ENCODE measurements at places on chromosomes 1 and 21.
A peak's percentile ranks its signal among the peaks of the same experiment; 100 is the strongest.

DNA sequence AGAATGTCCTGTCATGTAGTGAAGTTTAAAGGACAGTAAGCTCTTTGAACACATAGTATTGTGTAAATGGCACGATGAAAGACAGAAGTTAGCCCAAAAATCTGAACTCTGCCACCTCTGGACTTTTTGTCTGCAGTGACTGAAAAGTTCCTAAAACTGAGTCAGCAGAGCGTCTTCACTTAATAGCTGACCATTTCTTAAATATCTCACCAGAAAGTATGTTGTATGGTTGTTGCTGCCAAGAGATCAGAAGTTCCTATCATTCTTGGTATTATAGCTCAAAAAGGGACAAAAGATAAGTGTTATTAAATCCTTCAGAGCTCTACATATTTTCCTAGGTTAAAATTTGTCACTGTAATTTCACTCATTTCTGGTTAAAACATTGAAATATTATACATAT lies 1003.0 kb downstream of the TTLL7 start:
- no peak for DNase-seq

- no peak for DNase-seq
Measured at GRCh38 chr1:240732390-240732789, 120.4 kb upstream of the GREM2 start.

DNA sequence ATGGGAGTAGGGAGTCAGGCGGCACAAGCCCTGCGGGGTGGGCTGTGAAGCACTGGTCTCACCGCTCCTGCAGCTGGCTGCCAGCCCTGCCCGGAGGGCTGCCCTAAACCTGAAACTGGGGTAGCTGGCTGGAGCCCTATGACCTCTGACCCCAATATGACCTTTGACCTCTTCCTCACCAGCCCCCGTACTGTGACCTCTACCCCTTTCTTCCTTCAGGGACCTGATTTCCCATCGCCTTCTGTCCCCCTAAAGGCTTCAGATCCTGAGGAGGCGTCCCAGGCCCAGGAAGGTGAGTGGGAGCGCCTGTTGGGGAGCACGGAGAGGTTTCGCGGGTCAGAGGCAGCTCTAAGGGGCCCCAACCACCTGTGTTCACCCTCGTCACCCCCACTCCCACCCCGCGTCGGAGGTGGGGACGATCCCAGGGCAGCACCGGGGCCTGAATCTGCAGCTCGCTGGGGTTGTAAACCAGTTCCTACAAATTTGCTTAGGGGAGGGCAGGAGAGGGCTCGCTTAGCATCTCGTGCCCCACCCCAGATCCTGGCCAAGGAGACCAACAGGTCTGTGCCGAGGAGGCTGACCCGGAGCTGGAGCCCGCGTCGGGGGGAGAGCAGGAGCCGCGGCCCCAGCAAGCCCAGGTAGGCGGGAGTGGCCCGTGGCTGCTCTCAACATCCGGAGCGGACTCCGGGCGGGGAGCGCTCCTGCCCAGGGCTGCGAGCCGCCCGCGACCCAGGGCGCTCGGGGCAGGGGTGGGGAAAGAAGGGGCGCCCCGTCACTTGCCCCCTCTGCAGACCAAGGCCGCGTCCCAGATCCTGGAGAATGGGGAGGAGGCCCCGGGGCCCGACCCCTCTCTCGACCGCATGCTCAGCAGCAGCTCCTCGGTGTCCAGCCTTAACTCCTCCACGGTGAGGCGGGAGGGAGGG lies 7.3 kb downstream of the SYTL1 start:
- DNase-seq, result peak; percentile 31

DNA sequence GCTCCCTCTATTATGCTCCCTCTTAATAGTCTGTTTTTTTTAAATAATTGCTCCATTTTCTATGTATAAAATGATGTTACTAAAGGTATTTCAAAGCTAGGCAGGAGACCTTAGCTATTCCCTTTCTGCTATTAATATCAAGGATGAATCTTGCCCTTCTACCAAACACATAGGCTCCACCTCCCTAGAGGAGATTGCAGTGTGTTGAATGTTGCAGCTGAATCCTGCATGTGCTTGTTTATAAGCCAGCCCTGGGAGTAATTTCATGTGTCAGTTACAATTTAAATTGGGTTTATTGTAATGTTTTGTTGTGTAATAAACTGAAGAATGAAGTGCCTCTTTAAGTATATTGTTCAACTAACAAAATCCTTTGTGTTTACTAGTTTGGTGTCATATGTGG lies 66.0 kb downstream of the TMEM200B start:
- no peak for DNase-seq

DNA sequence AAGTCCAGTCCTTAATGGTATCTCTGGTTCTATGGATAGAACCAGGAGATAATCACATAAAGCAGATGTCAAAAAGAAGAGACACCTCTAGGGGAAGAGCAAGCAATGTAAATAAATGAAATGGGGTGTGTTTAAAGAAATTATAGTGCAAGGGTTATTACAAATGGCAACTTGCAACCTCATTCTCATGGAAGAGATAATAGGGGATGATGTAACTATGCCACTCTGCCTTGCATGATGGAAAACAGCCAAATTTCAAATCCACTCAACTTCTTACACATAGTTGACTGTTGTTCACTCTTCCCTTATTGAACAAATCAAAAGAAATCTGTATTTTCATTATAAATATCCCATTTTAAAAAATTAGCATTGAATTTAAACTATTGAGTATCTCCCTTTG lies 274.0 kb upstream of the TMPRSS15 start:
- no peak for DNase-seq

GRCh38 chr1:48858200-48858920 lies 81.7 kb upstream of the BEND5 start:
- no peak for DNase-seq

DNA sequence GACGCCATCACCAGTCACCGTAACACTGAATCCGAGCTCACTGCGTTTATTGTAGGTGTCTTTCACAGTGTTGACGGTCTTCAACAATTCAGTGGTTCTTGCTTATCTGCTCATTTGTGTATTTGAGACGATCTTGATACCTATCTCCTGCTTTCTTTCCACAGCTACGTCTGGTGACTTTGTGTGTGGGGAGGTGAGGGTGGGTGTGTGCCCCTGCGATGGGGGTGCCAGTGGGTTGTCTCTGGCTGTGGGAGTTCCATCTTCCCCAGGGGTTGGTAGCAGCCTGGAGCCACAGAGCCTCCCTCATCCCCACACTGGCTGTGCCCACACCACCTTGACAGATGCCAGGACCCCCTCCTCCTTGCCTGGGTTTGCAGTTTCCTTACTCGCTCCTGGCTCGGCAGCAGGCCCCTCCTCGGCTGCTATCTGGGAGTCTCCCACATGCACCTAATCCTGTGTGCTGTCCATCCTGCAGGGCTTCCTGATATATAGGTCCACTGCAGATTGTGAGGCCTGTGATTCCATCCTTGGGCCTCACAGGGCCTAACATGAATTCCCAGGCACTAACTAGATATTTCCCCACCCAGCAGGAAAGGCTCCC lies 6.3 kb upstream of the PARP1 start:
- DNase-seq, result no peak

- DNase-seq, result no peak
Measured at GRCh38 chr1:28534671-28535070, 18.2 kb upstream of the TRNAU1AP start.

DNA sequence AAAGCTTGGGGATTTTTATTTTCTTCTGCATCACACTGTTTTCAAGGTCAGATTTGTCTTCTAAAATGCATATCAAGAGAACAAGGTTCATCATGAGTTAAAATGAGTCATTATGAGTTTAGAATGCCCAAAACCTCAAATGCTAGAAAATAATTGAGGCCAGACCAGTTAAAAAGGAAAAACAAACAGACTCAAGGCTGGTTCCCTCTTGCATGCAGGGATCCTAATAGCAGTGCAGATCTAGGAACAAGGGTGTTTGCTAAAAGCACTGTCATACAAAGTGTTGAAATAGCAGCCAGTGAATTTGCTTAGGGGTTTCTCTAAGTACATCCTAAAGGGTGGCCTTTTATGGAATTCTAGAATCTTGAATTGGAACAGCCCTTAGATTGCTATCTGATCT lies 15.3 kb downstream of the BEND5 start:
- no peak for DNase-seq

DNA sequence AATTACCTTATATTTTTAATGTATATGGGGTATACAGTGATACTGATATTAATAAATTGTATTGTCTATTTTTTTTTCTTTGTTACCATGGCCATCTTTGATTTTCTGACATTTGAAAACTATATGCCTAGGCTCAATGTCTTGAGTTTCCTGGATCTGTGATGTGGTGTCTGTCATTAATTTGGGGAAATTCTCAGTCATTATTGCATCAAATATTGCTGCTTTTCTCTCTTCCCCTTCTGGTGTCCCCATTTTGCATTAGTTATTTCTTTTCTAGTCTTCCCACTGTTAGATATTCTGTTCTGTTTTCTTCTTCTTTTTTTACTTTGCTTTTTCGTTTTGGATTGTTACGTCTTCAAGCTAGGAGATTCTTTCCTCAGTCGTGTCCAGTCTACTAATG lies 33.8 kb downstream of the ZBTB40 start:
- no peak for DNase-seq

DNA sequence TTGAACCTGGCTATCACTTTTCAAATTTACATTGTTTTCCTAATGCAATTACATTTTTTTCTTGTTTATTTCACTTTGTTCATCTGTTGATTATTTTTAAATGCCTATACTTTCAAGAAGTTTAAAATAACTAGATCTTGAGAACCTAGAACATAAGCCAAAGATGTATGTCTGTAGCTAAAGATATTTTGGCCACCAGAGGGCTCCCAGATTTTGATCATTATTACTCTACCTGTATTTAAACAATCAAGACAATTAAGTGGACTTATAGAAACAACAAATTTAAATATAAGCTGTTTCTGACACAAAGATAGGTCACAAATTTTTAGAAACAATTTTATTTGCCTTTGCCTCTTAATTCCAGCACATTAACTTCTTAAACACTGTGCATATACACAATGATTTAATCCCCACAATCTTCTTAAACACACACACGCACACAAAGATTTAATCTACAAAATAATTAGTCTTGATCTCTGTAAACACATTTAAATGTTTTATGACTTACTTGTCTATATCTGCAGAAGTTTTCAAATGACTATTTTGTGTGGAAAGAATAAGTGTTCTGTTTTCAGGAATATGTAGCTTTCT lies 380.0 kb downstream of the DSCAM start:
- no peak for DNase-seq

GRCh38 chr1:207463021-207463420 lies 8.9 kb downstream of the CR2 start:
- DNase-seq, result no peak

GRCh38 chr1:33335020-33335419 lies 14.1 kb upstream of the A3GALT2 start:
- DNase-seq, result no peak

GRCh38 chr1:117674521-117675400 lies 68.9 kb downstream of the TENT5C start:
- no peak for DNase-seq

DNA sequence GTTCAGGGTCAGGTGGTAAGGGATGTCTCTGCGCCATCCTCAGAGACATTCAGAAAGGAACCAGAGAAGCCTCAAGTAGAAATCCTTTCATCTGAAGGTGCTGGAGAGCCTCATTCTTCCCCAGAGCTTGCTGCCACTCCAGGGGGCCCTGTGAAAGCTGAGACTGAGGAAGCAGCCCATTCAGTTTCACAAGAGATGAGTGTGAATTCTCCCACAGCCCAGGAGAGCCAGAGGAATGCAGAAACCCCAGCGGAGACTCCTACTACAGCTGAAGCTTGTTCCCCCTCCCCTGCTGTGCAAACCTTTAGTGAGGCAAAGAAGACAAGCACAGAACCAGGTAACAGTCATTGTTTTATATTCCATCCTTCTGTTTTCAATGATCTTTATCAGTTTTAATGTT lies 38.7 kb downstream of the ZBTB40 start:
- no peak for DNase-seq

DNA sequence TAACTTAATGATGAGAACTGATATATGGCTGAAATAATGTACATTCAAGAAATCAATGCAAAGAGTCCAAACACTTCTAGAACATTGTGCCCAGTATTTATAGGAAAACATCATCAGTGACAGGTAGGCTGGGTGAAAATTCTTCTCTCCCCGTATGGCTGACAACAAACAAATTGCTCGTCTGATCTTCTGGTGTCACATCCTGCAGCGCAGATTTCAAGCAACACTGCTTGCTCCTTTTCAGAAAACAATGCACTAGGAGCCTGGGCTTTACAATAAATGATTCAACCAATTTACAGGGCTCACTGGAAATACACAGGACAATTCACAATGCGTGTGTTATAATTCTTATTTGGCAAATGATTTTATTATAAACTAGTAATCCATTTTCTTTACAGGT lies 185.3 kb downstream of the RERE start:
- DNase-seq, result no peak

DNA sequence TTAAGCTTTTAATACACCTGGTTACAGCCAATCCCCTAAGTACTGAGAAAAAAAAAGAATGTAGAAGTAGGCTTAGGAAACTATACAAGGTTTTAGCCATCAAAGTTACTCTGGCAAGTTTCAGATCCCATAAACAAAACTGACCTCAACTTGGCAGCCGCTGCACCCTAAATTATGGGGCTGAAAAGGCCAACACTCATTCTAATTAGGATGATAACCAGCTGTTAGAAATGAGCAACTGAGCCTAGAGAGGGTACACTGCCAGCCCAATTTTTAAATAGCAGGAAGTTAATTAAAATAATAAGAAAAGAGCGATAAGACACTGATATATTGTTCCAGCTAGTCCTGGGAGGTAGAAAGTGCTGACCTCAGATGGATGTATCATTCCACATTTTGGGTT lies 105.7 kb upstream of the VAV3 start:
- DNase-seq, result no peak

GRCh38 chr21:16620786-16621320 lies 891.1 kb downstream of the USP25 start:
- no peak for DNase-seq

DNA sequence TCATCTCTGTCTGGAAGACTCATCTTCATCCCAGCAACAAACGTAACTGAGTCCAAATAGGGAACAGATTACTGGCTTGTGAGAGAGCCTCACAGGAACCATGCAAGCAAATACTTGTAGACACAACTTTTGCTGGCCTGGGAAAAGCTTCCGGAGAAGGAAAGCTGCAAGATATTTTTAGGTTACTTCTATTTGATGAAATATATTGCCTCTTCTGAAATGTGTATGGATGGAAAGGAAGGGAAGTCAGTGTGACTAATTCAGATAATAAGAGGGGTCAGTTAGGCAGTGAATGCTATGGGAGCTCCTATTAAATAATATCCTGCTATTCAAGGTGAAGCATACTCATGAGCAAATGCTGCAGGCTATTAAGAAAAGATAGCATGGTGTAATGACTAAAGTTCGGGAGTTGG lies 20.4 kb upstream of the FGGY start:
- DNase-seq, result no peak

DNA sequence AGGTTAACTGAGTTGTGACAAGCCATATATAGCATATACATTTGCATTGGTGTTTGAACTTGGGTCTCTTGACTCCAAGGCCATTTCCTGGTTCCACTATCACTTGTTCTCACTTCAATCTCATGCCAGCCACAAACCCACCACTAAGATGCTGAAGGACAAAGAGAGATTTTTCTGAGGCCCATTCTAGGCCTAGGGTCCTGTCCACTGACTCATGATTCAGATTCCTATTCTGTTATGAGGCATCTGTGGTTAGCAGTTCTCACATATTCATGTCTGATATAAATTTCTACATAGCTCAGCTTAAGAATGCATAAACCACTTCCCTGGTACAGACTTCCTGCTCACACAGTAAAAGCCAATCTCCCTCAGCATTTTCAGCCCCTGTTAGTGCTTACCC lies 326.1 kb upstream of the BEND5 start:
- no peak for DNase-seq
